ENCODE measurements at places on chromosomes 11 and 22. TPM values are rescaled to one million over a fixed set of nuclear protein-coding genes. Genes with fewer than 3 reads are reported as not detected.
A peak's percentile ranks its signal among the peaks of the same experiment; 100 is the strongest.

DNA sequence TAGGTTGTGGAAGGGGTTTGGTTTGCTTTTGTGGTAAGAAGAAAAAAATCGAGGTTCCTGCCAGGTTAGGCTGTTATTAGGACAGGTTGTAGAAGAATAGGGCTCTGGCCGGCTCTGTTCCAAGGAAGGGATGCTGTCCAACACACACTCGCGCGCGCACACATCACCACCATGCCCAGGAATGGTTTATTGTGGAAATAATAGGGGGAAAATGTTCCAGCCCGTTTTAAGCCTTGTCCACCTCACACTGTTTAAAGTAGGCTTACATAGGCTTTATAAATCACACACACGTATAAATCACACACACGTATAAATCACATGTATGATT is 1.2 kb upstream of the ARHGAP20 start:
- H3K4me1 ChIP-seq = peaks cover 7% of the 10 kb centered on the region
- no peak for DNase-seq

Gene SYCE3
- polyA plus RNA-seq = not detected

GRCh38 chr11:18986744-18987143 is 47.5 kb upstream of the MRGPRX1 start:
- H3K4me3 ChIP-seq = no peak overlapping the region
- no peaks in the 10 kb centered on the region for H3K27me3 ChIP-seq
- DNase-seq = no peak
- H3K27ac ChIP-seq = no peak overlapping the region

DNA sequence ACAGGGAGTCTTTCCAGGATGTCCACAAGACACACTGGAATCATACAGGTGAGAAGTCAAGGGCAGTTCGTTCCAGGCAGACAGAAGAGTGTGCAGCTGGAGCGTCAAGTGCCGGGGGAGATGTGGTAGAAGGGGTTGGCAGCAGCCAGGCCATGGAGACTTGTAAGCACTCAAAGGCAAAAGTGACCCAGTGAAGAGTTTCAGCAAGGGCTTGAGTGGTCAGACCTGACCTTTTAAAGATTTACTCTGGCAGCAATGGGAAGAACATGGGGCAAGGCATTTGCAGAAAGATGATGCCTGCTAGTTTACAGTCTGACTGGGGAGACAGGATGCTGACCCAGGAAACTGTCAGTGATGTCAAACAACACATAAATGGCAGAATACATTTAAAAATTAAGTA is 29.0 kb downstream of the P4HA3 start:
- H3K36me3 ChIP-seq = no peaks in the 10 kb centered on the region
- peaks cover 2% of the 10 kb centered on the region for H3K4me1 ChIP-seq
- no peak overlapping the region for H3K27ac ChIP-seq
- no peaks in the 10 kb centered on the region for H3K27me3 ChIP-seq
- no peak for DNase-seq
- no peak overlapping the region for H3K4me3 ChIP-seq

- peaks cover 3% of the 10 kb centered on the region for H3K4me1 ChIP-seq
- no peak overlapping the region for H3K27ac ChIP-seq
- no peak overlapping the region for H3K4me3 ChIP-seq
- no peaks in the 10 kb centered on the region for H3K27me3 ChIP-seq
- H3K36me3 ChIP-seq = no peaks in the 10 kb centered on the region
Observed at GRCh38 chr11:62103986-62104385, 19.8 kb upstream of the INCENP start.

DNA sequence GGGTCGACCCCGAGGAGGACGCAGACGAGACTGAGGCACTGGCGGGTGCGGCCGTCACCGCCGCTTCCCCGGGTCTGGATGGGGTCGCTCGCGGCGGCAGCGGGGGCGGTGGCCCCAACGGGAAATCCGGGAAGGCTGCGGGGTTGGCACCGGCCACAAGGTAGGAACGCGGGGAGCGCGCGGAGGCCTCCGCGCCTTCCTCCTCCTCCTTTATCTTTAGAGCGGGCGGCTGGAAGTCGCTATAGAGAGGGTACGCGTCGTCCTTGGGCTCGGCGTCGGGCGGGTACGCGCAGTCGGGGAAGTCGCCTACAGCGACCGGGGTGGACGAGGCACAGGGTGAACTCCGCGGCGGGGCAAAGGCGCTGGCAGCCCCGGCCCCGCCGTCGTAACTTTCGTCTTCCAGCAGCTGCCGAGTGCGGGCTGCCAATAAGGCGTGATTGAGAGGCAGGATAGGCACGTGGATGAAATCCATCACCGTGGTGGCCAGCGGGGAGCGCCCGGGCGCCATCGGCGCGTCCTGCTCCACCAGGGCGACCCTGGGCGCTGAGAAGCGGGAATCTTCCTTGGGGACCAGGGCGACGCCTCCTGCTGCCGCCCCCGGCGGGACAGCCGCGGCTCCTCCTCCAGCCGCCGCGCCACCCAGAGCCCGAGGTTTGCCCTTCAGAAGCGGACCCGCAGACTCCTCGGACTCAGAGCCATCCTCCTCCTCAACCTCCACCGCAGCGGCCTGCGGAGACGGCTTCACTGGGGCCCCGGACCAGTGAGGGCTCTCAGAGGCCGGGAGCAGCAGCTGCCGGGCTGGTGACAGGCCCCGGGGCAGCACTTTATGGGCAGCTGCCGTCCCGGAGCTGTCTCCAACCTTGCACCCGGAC is 1.7 kb downstream of the PGR start:
- H3K36me3 ChIP-seq = no peaks in the 10 kb centered on the region
- H3K4me3 ChIP-seq = no peak overlapping the region
- H3K4me1 ChIP-seq = peaks cover 4% of the 10 kb centered on the region
- H3K27me3 ChIP-seq = peaks cover 62% of the 10 kb centered on the region
- no peak overlapping the region for H3K27ac ChIP-seq

DNA sequence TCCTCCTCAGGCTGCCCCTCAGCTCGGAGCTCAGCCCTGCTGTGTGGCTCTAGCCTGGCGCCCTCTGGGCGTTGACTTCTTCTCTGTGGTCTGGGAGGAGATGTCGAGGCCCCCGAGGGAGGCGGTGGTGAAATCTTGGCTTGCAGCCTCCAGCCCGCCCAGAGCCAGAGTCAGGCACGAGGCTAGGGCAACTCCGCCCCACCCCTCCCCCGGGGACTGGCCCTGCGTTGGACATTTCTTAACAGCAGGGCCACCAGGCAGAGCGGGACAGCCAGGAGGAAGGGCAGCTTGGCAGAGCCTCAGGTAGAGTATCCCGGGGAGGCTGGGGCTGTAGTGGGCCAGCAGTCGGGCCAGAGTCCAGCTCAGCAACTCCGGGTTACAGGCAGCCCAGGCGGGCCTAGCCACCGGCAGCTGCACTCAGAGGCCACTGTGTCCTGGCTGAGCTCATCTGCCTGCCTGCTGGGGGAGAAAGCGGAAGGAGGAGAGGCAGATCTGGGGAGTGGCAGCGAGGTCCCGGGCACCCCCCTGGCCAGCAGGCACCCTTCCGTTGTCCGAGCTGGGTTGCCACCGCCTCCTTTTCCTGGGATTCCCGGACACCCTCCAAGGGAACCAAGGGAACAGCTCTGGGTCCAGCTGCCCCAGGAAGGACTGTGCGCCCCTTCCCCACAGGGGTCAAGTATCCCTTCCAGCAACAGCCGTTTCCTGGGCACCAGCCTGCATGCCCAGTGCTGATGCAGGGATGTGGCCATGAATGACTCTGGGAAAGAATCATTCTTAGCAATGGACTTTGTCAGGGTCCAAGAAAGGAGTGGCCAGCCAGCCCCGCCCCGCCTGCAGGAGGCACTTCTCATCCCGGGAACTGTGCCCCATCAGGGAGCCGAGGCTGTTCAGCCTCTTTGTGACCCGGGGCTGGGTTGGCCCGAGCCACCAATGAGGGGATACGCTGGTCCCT is at the start of gene ALDH3B1:
ALDH3B1 (plus strand) TSS at position 238 of the 952 bp plus-strand sequence. CDS start 4,971 bp downstream, outside the sequence.
- peak within 1 kb of the TSS; percentile 52 for H3K4me3 ChIP-seq
- peak within 1 kb of the TSS; percentile 99 for H3K27ac ChIP-seq
- H3K27me3 ChIP-seq = no peaks in the 10 kb centered on the region
- H3K36me3 ChIP-seq = no peaks in the 10 kb centered on the region
- peaks cover 50% of the 10 kb centered on the region for H3K4me1 ChIP-seq

DNA sequence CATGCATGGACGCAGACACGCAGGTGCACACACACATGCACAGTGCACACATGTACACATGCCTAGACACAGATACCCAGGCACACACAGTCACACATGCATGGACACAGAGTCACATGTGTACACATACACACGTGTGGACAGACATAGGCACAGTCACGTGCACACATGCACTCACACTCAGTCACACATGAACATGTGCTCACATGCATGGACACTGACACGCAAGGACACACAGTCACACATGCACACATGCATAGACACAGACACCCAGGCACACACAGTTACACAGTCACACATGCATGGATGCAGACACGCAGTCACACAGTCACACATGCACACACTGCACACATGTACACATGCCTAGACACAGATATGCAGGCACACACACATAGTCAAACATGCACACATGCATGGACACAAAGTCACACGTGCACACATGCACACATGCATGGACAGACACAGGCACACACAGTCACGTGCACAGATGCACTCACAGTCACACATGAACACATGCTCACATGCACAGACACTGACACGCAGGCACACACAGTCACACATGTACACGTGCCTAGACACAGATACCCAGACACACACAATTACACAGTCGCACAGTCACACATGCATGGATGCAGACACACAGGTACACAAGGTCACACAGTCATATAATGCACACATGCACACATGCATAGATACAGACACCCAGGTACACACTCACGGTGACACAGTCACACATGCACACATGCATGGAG is 16.8 kb downstream of the MUC2 start:
- H3K4me3 ChIP-seq = no peak overlapping the region
- peaks cover 2% of the 10 kb centered on the region for H3K36me3 ChIP-seq

DNA sequence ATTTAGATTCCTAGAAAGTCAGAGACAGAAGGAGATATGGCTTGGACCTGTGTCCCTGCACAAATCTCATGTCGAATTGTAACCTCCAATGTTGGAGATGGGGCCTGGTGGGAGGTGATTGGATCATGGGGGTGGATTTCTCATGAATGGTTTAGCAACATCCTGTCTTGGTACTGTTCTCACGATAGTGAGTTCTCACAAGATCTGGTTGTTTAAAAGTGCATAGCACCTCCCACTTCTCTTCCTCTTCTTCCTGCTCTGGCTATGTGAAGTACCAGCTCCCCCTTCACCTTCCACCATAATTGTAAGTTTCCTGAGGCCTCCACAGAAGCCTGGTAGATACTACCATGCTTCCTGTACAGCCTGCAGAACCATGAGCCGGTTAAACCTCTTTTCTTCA is 27.6 kb upstream of the PAMR1 start:
- no peak overlapping the region for H3K4me3 ChIP-seq
- H3K27ac ChIP-seq = no peak overlapping the region
- no peak for DNase-seq
- no peaks in the 10 kb centered on the region for H3K4me1 ChIP-seq
- no peaks in the 10 kb centered on the region for H3K27me3 ChIP-seq
- H3K36me3 ChIP-seq = no peaks in the 10 kb centered on the region

GRCh38 chr22:31853736-31854495 is 90.4 kb upstream of the YWHAH start:
- no peak for DNase-seq
- no peaks in the 10 kb centered on the region for H3K27me3 ChIP-seq
- no peak overlapping the region for H3K27ac ChIP-seq
- no peaks in the 10 kb centered on the region for H3K4me1 ChIP-seq
- no peak overlapping the region for H3K4me3 ChIP-seq
- H3K36me3 ChIP-seq = peaks cover 40% of the 10 kb centered on the region

Gene PICK1
- polyA plus RNA-seq = 32.0 TPM

- no peak overlapping the region for H3K27ac ChIP-seq
- H3K27me3 ChIP-seq = no peaks in the 10 kb centered on the region
Observed at GRCh38 chr22:35678836-35679235, 30.6 kb downstream of the APOL6 start.

DNA sequence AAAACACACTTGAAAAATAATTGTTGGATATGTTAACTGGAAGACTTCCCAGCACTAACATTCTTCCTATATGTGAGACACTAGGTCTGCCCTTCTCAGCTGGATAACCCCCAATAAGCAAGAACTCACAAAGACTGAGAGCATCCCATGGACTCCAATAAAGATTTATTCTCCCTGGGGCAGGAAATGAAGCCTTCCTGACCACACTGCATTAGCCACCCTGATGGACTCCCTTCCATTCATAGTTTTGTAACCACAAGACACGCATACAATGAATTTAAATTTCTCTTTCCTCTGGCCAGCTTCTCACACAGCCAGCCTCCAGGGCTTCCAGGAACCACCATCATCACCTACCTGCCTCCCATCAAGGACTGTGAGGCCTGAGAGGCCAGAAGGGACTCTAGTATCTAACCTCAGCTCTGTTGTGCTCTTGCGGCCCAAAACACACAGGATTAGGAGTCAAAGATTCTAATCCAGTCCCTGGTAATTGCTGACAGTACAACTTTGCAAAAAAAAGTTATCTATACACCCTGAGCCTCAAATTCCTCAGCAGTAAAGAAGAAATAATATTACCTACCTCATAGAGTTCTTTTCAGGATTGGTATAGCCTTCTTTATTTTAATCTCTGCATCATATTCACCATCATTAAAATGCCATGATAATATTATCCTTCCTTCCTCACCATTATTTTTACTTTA is 45.6 kb upstream of the GDPD4 start:
- peaks cover 34% of the 10 kb centered on the region for H3K36me3 ChIP-seq
- DNase-seq = no peak
- H3K27me3 ChIP-seq = no peaks in the 10 kb centered on the region
- no peak overlapping the region for H3K27ac ChIP-seq
- H3K4me3 ChIP-seq = no peak overlapping the region

Gene SSTR3
- 0.54 TPM for polyA plus RNA-seq

GRCh38 chr22:28068826-28069225 is 149.8 kb upstream of the PITPNB start:
- no peak overlapping the region for H3K4me3 ChIP-seq
- H3K27ac ChIP-seq = no peak overlapping the region
- no peaks in the 10 kb centered on the region for H3K27me3 ChIP-seq
- no peaks in the 10 kb centered on the region for H3K4me1 ChIP-seq
- no peak for DNase-seq

Gene OR52D1
- polyA plus RNA-seq = not detected

DNA sequence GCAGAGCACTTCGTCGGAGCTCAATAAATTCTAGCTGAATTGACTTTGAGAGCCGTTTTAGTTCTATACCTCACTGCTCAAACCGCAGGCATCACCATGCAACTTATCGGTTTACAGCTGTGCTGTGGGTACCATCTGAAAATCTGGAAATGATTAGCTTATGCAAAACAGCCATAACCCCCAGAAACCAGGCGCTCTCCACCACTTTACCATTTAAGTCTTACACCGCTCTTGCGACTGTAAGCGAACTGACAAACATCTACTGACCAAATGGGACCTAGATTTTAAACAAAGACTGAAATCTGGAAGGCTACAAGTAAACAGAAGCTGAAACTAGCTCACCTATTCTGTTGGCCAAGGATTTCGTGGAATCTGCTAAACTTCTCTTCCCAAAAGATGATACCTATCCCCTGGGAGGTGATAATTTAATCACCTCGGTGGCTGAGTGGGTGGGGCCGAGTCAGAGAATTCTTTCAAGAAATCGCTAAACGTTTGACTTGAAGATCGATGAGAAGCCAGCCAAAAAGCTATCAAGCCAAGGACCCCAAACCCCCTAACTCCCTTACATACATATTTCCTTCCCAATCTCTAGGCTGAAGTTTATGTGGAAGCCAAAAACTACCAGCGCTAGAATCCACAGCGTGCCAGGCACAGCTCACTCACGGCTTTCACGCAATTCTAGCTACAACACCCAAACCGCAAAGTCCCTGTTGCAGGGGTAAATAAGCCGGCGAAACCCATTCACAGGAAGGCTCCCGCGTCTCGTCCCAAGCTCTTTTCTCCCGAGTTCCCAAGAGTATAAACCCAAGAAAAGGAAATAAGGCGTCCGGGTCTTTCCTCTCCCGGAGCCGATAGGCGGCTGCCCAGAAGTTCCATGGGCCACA is 644 bp downstream of the SPTY2D1 start:
- peak overlapping the region; percentile 83 for H3K4me3 ChIP-seq
- H3K4me1 ChIP-seq = peaks cover 2% of the 10 kb centered on the region
- peaks cover 1% of the 10 kb centered on the region for H3K36me3 ChIP-seq
- H3K27me3 ChIP-seq = peaks cover 2% of the 10 kb centered on the region
